LNCaP clone FGC (cell line): ENCODE measurements at places on chromosomes 1 and 21.

GRCh38 chr1:55957276-55957675 is 622.1 kb downstream of the PLPP3 start:
- DNase-seq: peak; percentile 1

GRCh38 chr1:23171181-23171755 is 2.6 kb upstream of the LUZP1 start:
- DNase-seq: no peak

- DNase-seq: no peak
These were observed 85.2 kb downstream of the GPR88 start for GRCh38 chr1:100622966-100623762.

- DNase-seq: no peak
These were observed 73.9 kb upstream of the TNFSF4 start for GRCh38 chr1:173280899-173281660.

GRCh38 chr1:89465201-89465600 is 59.4 kb upstream of the LRRC8B start:
- DNase-seq: no peak

- no peak for DNase-seq
These were observed 30.4 kb downstream of the VTCN1 start for GRCh38 chr1:117180147-117180967.

DNA sequence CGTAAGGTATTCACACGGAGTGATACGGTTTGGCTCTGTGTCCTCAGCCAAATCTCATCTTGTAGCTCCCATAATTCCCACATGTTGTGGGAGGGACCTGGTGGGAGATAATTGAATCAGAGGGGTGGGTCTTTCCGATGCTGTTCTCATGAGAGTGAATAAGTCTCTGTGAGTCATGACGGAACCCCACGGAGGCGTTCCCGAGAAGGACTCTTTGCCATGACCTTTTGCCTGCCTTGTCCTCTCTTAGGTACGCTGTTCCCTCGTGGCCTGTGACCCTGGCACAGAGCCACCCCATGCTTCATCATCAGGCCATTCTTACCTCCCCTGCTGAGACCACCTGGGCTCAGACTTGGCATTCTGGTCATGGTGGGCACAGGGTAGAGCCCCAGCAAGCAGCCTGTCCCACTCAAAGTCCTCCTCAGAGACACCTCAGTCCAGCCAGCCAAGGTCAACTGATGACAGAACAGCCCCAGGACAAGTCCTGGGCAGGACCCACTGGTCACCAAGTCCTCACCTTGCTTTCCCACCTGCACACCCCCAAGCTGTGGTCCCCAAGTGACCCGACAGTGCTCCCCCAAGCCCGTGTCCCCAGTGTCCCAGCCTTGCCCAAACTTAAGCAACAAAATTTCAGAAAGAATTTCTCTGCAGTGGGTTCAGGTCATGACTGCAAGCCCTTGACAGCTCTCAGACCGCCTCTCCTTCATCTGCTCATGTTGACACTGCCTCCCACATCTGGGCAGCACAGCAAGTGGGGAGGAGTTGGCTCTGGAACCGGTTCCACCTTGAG is 158.4 kb downstream of the ACTL8 start:
- DNase-seq: no peak

GRCh38 chr1:70504821-70505193 is 93.7 kb downstream of the CTH start:
- DNase-seq: no peak

GRCh38 chr1:198776602-198777029 is 137.8 kb downstream of the PTPRC start:
- no peak for DNase-seq

GRCh38 chr21:33578959-33579542 is 9.4 kb downstream of the DONSON start:
- DNase-seq: no peak

- DNase-seq: no peak
These were observed 30.4 kb upstream of the C1orf174 start for GRCh38 chr1:3930301-3931006.

GRCh38 chr1:165253818-165254254 is 102.7 kb downstream of the LMX1A start:
- DNase-seq: no peak

DNA sequence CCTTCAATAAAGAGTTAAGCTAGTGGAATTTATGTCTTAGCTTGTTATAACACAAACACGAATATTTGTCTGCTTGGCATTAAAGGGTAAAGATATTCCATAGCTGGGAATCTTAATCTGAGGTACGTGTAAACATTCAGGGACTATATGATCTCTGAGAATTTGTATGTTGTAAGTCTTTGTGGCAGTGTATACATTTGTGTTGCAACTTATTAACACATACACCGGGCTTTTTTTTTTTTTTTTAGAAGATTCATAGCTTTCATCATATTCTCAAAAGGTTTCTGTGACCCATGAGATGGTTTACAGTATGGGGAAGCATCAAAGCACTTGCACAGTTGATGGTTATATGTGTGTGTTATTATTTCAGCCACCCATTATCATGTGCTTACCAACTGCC is 3.0 kb downstream of the GGPS1 start:
- peak; percentile 73 for DNase-seq

DNA sequence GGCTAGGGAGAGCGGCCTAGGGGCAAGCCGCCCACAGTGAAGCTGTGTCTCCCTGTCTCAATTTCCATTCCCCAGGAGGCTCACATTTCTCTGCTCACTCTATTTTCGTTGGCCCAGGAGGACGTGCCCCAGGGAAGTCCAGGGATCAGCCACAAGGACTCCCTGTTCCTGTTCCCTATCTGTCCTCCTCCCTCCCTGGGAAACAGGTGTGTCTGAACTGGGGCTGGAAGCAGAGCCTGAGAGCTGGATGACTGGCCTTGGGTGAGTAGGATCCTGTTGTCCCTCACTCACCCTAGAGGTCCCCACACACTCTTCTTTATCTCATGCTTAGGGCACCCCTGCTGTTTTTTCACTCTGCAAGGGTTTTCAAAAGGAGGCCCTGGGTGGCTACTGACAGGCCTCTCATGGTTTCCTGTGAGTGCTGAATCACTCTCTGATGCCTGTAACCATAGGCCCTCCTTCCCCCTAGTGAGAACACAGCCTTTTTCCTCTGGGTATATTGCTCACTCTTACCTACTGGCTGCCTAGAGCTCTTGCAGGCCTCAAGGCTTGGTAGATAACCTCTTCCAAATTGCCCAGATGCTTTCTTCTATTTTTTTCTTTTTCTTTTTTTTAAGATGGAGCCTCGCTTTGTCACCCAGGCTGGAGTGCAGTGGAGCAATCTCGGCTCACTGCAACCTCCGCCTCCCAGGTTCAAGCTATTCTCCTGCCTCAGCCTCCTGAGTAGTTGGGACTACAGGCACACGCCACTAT is 3.3 kb upstream of the UTP11 start:
- DNase-seq: no peak

GRCh38 chr1:54699936-54700525 is 15.6 kb upstream of the TTC4 start:
- DNase-seq: no peak

GRCh38 chr1:5906966-5907365 is 85.3 kb downstream of the NPHP4 start:
- no peak for DNase-seq
